ENCODE measurements at places on chromosomes 2 and 18. TPM values are rescaled to one million over a fixed set of nuclear protein-coding genes. Genes with fewer than 3 reads are reported as not detected.

The PRSS56 gene
- total RNA-seq, result not detected

DNA sequence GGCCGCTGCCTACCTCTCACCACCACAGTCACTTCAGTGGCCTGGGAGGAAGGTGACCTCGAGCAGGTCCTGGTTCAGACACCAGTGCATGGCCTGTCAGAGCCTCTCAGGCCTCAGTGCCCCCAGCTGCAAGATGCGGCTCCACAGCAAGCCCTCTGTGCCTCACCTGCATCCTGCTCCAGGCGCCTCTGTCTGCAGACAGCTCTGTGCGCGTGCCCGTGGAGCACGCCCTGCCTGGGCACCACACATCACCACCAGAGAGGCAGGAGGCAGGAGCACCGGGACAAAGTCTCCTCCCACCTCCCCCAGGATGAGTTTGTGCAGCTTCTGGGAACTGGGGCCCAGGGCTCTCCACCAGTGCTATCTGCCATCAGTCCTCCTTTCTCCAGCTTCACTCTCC, 98.7 kb downstream of the TFCP2L1 start:
- no peak for DNase-seq

- DNase-seq, result no peak
Measured at GRCh38 chr2:19456705-19457309, 98.4 kb upstream of the OSR1 start.

- no peak for DNase-seq
Measured at GRCh38 chr18:45521136-45521535, 94.1 kb upstream of the SLC14A2 start.

GRCh38 chr18:39329496-39330275, 1764.1 kb upstream of the CELF4 start:
- DNase-seq, result no peak

DNA sequence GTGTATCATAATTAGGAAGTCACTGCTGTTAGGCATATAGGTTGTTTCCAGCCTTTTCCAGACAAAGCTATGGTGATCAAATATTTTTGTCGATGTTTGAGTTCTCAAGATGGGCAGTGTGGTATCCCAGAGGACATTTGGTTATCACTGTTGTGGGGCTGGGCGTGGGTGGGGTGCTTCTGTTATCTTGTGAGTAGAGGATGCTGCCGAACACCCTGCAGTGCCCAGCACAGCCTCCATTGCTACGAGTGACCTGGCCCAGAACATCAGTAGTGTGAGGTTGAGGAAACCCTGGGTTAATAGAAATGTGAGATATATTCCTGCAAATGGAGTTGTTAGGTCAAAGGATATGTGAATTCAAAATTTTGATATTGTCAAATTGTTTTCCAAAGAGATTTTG, 33.2 kb downstream of the ZNF236 start:
- DNase-seq, result no peak

DNA sequence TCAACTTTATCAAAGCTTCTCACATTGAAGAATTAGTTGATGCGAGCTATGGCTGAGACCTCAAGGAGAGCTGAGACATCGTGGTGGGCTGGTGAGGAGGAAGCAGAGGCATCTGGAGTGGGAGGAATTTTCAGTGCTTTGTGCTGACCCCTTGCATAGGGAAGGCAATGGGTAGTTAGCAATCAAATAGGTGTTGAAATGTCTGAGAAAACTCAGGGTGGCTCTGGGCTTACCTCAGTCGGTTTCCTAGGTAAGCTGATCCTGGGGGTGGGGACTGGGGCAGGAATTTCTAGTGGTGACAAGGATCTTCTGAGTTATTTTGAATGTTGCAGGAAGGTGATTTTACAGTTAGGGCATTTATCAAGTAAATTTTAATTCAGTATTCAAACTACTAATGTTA, 20.7 kb upstream of the DPP10 start:
- DNase-seq, result no peak

The FIGN gene
- 23.6 TPM for total RNA-seq

GRCh38 chr2:2026851-2027250, 282.5 kb upstream of the PXDN start:
- DNase-seq, result no peak

- DNase-seq, result no peak
Measured at GRCh38 chr2:64359171-64359891, 94.6 kb upstream of the LGALSL start.

DNA sequence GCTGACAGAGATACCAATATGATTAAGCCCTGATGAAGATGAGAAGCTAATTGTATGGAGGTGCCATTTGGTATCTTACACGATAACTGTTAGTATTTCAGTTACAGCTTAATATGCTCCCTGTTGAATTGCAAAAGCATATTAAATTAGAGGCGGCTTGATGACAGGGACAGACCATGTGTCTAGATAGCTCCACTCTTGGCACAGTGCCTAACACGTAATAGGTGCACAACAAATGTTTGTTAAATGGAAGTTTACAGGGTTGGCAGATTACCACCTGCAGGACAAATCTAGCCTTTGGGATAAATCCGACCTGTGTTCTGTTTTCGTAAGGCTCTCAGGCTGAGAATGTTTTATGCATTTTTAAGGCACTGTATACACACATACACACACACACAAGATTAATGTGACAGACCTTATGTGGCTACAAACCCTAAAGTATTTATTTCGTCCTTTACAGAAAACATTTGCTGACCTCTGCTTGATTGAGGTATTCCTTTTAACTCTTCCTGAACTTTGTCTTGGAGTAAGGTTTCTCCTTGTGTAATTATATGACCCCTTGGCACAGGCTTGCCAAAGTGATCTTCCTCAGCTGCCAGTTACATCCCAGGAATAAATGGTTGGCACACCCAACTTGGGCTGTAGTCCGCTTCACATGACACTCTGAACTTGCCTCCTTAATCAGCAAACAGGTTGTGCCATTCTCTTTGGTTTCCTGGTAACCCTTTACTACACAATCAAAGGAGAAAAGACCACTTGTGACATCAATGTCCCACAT, 348.9 kb downstream of the HRH4 start:
- DNase-seq, result no peak

The PROC gene
- total RNA-seq, result not detected

The ANKRD30BL gene
- total RNA-seq, result 0.14 TPM

GRCh38 chr2:24833821-24834732, 40.9 kb downstream of the CENPO start:
- DNase-seq, result no peak

DNA sequence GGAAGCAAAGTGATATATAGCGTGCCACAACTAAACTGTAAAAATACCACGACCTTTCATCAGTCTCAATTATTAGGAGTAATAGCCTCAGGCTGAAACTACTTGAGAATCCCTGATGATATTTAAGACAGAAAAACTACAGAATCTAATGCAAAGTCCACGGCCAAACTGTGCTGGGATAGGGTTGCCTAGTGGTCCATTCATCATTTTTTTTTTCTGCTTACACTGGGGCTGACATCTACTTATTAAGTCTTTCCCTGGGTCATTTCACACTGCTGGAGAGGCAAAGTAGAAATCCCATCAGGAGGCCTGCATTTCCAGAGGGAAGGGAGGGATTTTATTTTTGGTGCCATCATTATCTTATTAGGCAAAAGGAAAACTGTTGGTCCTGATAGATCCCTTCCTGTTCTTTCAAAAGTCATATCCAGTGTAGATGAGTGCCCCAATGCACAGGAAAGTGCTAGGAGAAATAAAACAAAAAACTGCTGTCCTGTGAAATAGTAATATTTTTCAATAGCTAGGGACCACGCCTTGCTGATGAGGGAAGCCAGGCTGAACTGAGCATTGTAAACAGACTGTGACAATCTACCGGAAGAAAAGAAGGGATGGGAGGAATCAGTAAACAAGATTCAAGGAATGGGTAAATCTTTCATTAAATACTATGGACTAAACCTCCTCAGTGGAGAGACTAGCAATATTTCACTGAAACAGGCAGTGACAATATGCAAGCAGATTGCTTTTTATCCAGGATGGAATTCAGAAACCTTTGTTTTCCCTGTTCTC, 644.3 kb downstream of the IRS1 start:
- DNase-seq, result no peak

GRCh38 chr2:68226794-68227193, 25.5 kb downstream of the PPP3R1 start:
- no peak for DNase-seq
